Right lung (tissue), 10 donors: ENCODE measurements at places on chromosomes 16 and 17.

DNA sequence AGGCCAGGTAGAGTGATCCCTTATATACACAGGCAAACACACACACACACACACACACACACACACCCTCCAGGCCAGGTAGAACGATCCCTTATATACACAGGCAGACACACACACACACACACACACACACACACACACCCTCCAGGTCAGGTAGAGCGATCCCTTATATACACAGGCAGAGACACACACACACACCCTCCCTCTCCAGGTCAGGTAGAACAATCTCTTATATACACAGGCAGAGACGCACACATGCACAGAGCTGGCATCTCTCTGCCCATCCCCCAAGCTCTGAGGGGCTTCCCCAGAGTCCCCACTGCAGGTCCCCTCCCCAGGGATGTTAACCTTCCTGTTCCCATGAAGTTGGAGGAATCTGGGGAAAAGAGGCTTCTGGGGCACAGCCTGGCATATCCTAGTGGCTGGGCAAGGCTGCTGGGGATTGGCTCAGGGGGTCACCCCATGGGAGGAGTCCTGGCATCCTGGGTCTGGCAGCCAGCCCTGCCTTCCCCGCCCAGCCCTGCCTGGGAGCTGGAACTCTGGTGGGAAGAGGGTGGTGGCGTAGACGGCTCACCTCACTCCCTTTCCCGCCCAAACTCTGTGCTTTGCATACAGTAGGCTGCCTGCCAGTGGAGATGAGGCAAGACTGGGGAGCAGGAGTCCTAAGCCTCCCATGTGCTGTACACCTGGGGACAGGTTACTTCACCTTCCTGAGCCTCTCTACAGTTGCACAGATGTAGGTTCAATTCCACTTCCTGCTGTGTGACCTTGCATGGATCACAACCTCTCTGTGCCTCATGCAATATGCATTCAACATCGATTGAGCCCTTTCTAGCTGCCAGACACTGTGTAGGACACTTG, 41.8 kb downstream of the TEKT5 start:
- DNase-seq: no peak

DNA sequence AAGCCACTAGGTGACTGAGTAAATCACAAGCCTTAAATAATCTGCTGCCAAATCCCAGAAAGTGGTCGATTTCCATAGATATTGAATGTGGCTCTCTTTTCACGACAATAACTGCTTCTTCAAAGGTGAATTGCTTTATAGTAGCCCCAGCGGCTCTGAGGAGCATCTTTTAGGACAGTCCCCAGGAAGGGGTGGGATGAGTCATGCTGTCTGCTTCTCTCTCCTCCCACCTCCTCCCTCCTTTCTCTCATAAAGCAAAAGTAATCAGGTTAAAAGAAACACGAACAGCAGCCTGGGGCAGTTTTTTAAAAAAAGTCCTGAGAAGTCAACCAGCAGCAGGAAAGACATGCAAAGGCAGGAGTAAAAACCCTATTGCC, 1.8 kb downstream of the KIAA0513 start:
- no peak for DNase-seq

GRCh38 chr17:44110823-44111633, 12.4 kb downstream of the HDAC5 start:
- DNase-seq: peak; percentile 96

- no peak for DNase-seq
These were observed 192.6 kb downstream of the CPPED1 start for GRCh38 chr16:12611006-12611477.

- DNase-seq: no peak
These were observed 109.8 kb downstream of the ZFHX3 start for GRCh38 chr16:72937916-72938794.

GRCh38 chr17:40903129-40903847, 18.2 kb upstream of the KRT20 start:
- DNase-seq: no peak

- DNase-seq: no peak
These were observed 285.4 kb upstream of the PMFBP1 start for GRCh38 chr16:72457243-72457940.

GRCh38 chr17:15914400-15915170, 30.3 kb upstream of the ADORA2B start:
- DNase-seq: no peak

DNA sequence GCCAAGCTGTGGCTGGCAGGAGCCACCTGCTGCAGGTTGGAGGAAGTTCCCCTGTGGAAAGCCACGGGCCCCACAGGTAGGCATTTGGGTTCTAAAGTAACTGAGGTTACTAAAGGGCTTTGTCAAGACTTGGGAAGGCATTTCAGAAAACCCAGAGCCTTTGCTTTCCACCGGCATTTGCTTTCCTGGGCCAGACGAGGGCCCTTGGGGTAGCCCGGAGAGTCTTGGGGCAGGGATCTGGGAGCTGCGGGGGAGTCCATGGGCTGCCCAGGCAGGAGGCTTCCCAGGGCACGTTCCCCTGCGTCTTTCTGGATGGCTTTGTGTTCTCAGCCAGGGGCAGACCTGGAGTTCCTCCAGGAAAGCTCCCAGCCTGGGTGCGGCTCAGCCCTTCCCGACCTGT, 43.5 kb downstream of the JPH3 start:
- DNase-seq: no peak

GRCh38 chr16:17459903-17460521, 10.7 kb downstream of the XYLT1 start:
- no peak for DNase-seq

DNA sequence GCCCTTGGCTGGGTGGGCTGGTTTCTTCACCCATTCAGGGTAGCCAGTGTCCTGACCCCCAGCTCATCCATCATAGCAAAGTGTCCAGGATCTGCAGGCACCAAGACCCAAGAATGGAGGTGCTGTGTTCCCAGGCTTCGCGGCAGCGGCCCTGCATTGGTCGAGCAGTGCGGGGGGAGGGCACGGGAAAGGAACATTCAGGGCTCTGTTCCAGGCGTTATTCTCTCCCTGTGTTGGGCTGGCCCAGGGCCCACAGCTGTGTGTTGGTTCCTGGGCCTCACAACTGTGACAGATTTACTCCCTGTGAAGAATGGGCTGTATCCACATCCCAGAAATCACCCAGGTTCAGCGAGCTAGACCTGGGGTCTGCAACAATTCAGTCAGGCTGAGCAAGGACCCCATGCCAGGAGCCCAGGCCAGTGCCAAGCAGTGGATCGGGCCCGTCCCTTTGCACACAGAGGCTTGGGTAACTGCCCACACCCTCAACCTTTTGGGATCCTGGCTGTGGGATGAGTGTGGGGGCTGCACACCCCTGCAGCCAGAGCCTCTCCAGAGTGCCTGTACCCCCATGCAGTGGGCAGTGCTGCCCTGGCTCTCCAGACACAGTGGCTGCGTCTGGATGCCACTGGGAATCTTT, 10.0 kb downstream of the GPT2 start:
- DNase-seq: no peak

DNA sequence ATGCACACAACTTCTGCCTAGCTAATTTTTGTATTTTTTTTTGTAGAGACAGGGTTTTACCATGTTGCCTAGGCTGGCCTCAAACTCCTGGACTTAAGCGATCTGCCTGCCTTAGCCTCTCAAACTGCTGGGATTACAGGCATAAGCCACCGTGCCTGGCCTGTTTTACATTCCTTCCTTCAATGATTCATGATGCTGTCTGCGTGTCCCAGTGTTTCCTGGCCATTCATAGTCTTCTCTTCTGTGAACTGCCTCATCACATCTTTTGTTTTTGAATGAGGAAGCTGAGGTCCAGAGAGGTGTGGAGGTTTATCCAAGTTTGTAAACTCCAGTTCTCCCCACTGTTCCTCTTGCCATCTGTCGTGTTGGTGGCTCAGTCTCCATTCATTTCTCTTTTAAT, 64.5 kb upstream of the MED9 start:
- DNase-seq: no peak

DNA sequence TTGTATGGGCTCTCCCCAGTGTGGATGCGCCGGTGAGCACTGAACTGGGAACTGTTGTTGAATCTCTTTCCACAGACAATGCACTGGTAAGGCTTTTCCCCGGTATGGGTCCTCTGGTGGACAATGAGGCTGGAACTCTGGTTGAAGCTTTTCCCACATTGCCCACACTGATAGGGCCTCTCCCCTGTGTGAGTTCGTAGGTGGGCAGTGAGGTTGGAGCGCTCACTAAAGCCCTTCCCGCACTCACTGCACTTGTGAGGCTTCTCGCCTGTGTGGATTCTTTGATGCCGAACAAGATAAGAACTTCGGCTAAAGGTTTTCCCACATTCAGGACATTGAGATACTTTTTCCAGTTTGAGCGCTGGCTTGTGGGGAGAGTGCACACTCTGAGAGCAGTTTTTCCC, 17.8 kb downstream of the ZSCAN32 start:
- DNase-seq: no peak

- no peak for DNase-seq
These were observed 69.9 kb downstream of the ABR start for GRCh38 chr17:1109606-1110540.

- peak; percentile 52 for DNase-seq
These were observed at the start of gene IL4R for GRCh38 chr16:27313422-27314160. IL4R (plus strand) TSS chr16:27313974; CDS start chr16:27340204, 26,230 bp downstream.

GRCh38 chr17:28693869-28694268, 17.8 kb downstream of the PROCA1 start:
- no peak for DNase-seq
